ENCODE measurements at places on chromosomes 12 and 14.
A peak's percentile ranks its signal among the peaks of the same experiment; 100 is the strongest.

- DNase-seq, result peak; percentile 73
Observed at GRCh38 chr14:33569821-33570687, 380.8 kb downstream of the EGLN3 start.

GRCh38 chr12:124082687-124083086, 109.7 kb downstream of the ZNF664 start:
- no peak for DNase-seq

DNA sequence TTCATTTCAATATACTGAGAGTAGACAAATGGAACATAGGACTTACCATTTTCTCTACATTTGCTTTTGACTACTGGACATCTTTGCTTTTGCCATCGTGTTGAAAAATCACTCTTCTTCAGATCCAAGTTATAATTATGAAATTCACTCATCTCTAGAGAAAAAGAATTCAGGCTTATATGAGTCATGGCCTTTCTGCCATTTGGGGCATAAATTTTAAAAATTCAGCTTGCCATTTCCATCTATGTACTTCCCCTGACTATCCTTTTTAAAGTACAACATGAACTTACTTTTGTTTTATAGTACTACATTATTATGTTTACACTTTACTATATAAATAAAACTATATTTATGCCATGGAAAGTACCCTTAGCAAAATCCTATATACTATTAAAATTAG, 3.0 kb downstream of the KLRK1 start:
- no peak for DNase-seq

DNA sequence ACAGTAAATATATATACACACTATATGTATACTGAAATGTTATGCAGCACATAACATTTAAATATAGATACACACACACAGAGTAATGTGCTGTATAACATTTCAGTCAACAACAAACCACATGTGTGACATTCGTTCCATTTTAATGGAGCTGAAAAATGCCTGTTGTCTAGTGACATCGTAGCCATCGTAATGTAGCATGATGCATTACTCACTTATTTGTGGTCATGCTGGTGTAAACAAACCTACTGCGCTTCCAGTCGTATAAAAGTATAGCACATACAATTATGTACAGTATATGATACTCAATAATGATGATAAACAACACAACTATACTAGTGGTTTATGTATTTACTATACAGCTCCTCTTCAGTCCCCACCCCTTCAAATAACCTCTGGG, 119.0 kb upstream of the SLC38A4 start:
- DNase-seq, result no peak

DNA sequence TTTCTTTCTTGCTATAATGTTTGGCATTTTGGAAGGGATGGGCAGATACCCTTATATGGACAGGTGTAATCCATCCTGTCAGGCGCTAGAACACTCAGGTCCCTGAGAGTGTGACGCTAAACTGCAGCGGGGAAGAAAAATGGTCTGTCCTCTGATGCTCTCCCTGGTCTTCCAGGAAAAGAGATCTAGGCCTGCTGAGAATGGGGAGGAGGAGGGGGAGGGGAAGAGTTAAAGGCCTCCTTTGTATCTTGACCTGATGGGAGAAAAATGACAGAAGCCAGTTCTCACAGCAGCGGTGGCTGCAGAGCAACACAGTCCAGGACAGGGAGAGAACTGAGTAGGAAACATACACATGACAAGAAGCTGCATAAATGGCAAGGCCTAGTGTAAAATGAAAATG, 61.1 kb downstream of the RPS6KA5 start:
- DNase-seq, result no peak

- no peak for DNase-seq
Observed at GRCh38 chr12:114711689-114712152, 27.7 kb upstream of the TBX3 start.

- no peak for DNase-seq
Observed at GRCh38 chr14:74257078-74257940, 18.1 kb downstream of the VSX2 start.

DNA sequence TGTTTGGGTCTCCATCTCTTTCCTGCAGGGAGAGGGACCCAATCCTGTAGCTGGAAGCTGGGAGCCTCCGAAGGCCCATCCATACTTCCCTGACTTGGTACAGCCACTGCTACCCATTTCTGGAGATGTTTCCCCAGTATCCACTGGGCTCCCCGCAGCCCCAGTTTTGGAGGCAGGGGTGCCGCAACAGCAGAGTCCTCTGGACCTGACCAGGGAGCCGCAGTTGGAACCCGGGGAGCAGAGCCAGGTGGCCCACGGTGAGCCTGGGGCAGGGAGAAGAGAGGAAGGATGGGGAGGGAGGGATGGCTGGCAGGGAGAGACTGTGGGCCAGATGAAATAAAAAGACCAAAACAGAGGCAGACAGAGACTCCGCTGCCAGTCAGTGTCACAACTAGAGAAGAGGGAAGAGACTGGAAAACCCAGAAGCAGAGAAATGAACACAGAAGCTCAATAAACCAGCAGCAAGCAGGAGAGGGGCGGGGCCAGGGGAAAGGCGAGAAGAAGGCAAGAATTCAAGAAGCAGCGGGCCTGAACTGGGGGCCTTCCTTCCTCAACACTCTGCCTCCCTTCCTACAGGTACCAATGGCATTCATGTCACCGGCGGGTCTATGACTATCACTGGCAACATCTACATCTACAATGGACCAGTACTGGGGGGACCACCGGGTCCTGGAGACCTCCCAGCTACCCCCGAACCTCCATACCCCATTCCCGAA, 6.3 kb downstream of the LTBR start:
- no peak for DNase-seq

- no peak for DNase-seq
Observed at GRCh38 chr12:95227818-95228356, 10.3 kb downstream of the VEZT start.

DNA sequence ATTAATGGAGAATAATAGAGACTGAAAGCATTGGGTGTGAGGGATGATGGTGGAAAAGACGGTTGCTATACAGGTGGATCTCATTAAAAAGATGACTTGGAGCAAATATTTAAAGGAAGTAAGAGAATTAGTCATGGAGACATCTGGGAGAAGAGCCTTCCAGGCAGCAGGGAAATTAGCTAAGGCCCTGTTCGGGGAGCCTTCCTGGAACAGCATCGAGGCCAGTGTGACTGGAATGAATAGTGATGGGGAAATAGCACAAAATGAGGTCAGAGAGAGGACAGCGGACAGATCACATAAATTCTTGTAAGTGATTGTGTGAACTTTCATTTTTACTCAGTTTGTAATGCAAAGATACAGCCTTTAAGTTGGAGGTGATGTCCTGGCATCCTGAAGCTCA, 842.3 kb downstream of the SLC6A15 start:
- DNase-seq, result peak; percentile 47

- DNase-seq, result no peak
Observed at GRCh38 chr14:44041700-44042099, 465.4 kb downstream of the FSCB start.

GRCh38 chr12:3727354-3727753, 25.6 kb downstream of the CRACR2A start:
- no peak for DNase-seq

DNA sequence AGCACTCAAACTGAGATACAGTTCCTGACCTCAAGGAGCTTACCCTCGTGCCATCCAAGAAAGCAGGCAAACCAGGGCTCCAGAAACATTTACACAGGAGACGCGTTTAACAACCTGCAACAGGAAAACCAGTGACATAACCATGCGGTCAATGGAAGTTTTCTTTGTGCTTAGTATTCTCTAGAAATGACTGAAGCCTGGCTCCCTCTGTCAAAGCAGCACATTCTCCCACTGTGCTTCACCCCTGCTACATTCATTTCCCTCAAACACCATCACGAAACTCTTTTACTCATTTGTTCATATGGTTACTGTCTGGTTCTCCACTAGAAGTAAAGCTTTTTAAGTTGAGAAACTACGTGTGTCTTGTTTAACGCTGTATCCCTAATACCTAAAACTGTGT, 161.3 kb upstream of the CCND2 start:
- DNase-seq, result no peak

DNA sequence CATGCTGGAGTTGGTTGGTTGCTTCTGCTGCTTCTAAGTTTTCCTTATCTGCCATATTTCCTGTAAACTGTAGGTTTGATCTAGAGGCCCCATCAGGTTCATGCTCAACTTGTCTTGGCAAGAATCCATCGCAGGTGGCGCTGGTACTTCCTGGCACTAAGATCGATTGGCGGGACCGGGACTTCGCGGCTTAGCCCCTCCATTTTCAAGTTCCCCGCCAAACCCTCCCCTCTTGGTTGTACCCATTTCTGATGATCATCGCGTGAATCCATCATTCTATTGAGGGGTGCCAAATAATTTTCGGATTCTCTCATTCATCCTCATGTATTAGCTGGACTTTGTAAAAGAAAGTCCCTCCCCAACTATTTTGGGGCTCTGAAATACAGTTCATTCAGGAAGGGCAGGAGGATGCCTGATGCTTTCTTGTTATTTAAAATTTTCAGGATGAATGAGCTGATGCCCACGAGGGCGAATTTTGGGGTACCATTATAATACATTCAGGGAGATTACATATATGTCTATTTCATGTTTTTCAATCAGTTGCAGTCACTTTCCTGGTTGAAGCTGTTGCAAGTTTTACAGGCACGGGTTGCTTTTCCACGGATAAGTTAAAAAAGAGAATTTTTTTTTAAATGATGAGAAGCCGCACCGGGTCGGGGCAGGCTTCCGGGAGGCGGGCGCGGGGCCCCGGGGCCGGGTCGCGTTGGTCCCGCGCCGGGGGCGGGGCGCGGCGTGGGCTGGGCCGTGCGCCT, 395 bp upstream of the BRI3BP start:
- peak; percentile 41 for DNase-seq

- no peak for DNase-seq
Observed at GRCh38 chr12:89848732-89849131, 140.1 kb upstream of the ATP2B1 start.

GRCh38 chr14:24232645-24233537, at the start of gene GMPR2:
Gene GMPR2, plus strand, starts transcription at chr14:24232929. Its CDS starts 325 bp downstream, at chr14:24233254.
- no peak for DNase-seq

DNA sequence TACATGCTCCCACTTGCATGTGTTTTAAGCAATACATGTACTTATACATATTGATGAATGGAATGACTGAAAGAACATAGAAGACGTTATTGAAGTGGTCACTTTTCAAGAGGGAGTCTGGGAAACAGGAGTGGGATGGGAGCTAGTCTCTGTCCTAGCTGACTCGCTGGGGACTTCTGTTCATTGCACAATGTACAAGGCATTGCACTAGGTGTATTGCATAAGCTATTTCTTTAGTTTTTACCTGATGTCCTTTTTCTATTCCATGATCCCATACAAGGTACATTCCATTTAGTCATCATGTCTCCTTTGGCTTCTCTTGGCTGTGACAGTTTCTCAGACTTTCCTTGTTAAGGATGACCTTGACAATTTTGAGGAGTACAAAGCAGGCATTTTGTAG, 4.0 kb upstream of the MYO1H start:
- DNase-seq, result no peak

DNA sequence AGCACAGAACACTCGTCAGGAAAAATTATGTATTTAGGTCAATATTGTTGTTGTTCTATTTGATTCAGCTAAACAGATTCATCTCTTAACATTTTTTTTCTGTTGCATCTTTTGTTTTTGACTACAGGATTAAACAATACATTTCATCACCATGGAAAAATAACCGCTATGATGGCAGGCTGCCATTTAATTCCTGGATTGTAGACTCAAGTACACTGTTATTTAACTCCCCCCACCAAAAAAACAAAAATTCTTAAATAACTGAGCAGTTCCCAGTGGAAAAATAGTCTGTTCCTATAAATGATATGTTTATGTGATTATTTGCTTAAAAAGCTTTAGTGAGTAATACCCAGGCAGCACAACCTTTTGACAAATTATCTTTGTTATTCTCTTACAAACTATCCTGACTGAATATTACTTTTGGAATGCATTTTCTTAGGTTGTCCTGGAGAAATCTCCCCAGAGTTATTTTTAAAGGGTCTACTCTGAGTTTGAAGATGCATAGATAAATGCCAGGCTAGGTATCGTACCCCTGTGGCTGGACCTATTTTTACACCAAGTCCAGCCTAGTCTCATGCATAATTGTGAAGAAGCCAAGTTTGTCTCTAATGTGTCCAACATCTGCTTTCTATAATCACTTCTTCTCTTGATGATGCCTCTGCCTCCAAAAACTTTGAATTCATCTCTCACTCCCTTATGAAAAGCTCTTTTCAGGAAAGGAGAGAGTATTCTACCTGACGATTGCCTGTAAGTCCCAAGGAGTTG, 3.7 kb downstream of the KERA start:
- DNase-seq, result peak; percentile 66

DNA sequence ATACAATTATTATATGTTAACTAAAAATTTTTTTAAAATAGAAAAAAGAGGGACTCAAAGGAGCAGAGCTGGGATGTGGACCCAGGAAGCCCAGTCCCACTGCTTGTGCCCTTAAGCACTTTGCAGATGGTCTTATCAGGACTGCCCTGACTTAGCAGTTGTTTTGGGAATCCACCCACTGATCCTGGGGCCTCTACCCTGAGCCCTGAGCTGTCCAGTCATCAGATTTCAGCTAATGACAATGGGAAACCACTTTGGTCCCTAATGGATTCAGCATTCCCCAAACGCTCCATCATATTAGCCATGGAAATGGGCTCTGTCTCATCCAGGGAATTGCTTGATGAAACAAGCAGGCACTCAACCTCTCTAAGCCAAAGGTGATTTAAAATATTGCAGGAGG, 22.5 kb upstream of the WSCD2 start:
- no peak for DNase-seq

DNA sequence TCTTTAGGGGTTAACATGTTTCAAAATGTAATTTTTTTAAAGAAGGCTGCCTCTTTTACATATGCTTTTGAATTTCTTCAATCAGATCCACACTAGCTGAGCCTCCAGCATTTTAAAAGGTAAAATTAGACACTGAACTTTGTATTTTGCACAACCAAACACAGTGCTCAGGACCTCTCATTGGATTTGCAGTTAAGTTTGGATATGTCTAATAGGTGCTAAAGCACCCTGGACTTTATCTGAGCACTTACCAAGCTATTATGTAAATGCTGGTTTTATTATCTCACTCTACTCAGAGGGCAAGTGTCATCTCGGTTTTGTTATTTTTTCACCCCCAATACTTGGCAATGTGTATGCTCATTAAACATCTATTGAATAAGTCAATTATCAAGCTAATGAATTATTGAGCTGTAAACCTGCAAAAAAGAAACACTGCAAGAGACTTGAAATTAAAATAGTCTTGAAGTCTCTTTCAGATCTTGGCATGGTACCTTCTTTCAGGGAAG, 150.7 kb downstream of the KIF21A start:
- no peak for DNase-seq

- peak; percentile 86 for DNase-seq
Observed at GRCh38 chr12:54411391-54412241, 7.5 kb downstream of the ITGA5 start.

GRCh38 chr12:94721173-94721572, 70.8 kb upstream of the TMCC3 start:
- DNase-seq, result no peak

- DNase-seq, result no peak
Observed at GRCh38 chr12:52772772-52773171, 4.4 kb downstream of the KRT76 start.

DNA sequence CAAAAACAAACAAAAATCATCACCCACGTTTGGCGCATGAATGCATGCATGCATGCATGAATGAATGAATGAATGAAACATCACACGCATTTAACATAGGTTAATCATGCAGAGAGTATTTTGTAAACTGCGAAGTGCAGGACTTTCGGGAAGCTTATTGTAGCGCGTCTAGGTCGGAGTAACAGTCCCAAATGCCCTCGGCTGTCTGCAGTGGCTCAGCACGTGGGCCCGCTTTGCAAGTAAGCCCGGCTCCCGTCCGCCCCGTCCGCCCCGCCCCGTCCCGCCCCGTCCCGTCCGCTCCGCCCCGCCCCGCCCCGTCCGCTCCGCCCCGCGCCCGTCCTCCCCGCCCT, 263 bp upstream of the IFT81 start:
- no peak for DNase-seq

- DNase-seq, result peak; percentile 67
Observed at GRCh38 chr12:10722502-10722904, 620 bp downstream of the YBX3 start.

Measured in astrocyte of the spinal cord (primary cell).